ENCODE measurements at places on chromosomes 11 and 22. TPM values are rescaled to one million over a fixed set of nuclear protein-coding genes. Genes with fewer than 3 reads are reported as not detected.
A peak's percentile ranks its signal among the peaks of the same experiment; 100 is the strongest.

GRCh38 chr11:86449993-86450629 lies 75.4 kb downstream of the CCDC81 start:
- no peak overlapping the region for H3K27ac ChIP-seq
- DNase-seq = no peak
- no peaks in the 10 kb centered on the region for H3K4me1 ChIP-seq
- H3K27me3 ChIP-seq = no peaks in the 10 kb centered on the region
- peaks cover 7% of the 10 kb centered on the region for H3K36me3 ChIP-seq

Gene PGR
- 1.9 TPM for total RNA-seq

DNA sequence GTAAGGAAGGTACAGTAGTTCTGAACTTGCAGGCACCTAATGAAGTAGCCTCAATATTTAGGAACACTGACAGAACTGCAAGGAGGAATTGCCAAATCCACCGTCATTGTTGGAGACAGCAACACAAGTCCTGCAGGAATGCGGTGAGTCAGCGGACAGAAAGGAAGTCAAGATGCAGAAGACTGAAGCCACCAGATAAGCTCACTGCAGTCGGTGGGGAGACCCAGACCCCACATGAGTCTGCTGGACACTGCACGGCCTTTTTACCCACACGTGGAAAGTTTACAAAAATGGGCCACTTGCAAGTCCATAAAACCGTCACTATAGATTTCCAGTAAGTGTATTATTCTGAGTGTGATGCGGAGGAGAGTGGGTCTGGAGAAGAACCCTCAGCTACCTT lies 1471.6 kb downstream of the TBC1D22A start:
- H3K27ac ChIP-seq = no peak overlapping the region
- DNase-seq = no peak
- H3K4me1 ChIP-seq = no peaks in the 10 kb centered on the region
- H3K36me3 ChIP-seq = no peaks in the 10 kb centered on the region
- no peaks in the 10 kb centered on the region for H3K27me3 ChIP-seq

Gene ARHGAP8
- total RNA-seq = 18.2 TPM

Gene TENM4
- total RNA-seq = 1.1 TPM

GRCh38 chr11:19392321-19392720 lies 151.6 kb upstream of the E2F8 start:
- H3K36me3 ChIP-seq = no peaks in the 10 kb centered on the region
- no peak overlapping the region for H3K27ac ChIP-seq
- H3K4me1 ChIP-seq = peaks cover 5% of the 10 kb centered on the region
- no peaks in the 10 kb centered on the region for H3K27me3 ChIP-seq
- no peak for DNase-seq

DNA sequence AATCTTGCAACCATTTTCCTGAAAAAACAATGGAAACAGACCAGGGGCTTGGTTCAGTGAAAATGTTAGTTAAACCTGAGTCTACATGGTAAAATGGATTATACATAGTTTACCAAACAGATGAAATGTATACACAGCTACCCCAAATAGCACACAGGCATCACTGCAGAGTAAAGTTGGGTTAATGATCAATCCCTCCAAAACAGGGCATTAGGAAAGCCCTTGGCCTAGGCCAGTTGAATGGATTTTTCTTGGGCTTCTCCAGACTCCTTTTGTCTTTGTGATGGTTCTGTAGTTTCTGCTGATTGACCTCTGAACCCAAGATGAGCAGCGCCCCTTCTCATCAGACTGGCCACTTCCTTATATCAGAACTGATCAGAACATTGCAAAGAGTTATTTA lies 173.5 kb downstream of the RRAS2 start:
- no peak overlapping the region for H3K4me3 ChIP-seq
- no peak overlapping the region for H3K27ac ChIP-seq
- H3K27me3 ChIP-seq = no peaks in the 10 kb centered on the region
- H3K36me3 ChIP-seq = no peaks in the 10 kb centered on the region

GRCh38 chr22:22111267-22111751 lies 128.7 kb upstream of the TOP3B start:
- no peak overlapping the region for H3K27ac ChIP-seq
- no peaks in the 10 kb centered on the region for H3K36me3 ChIP-seq
- no peak for DNase-seq
- no peaks in the 10 kb centered on the region for H3K4me1 ChIP-seq

Gene ADM
- 19.5 TPM for total RNA-seq

- H3K27me3 ChIP-seq = no peaks in the 10 kb centered on the region
- H3K27ac ChIP-seq = no peak overlapping the region
- no peak for DNase-seq
- H3K4me3 ChIP-seq = no peak overlapping the region
- H3K36me3 ChIP-seq = no peaks in the 10 kb centered on the region
Observed at GRCh38 chr11:7890417-7891172, 40.5 kb downstream of the OR10A6 start.

DNA sequence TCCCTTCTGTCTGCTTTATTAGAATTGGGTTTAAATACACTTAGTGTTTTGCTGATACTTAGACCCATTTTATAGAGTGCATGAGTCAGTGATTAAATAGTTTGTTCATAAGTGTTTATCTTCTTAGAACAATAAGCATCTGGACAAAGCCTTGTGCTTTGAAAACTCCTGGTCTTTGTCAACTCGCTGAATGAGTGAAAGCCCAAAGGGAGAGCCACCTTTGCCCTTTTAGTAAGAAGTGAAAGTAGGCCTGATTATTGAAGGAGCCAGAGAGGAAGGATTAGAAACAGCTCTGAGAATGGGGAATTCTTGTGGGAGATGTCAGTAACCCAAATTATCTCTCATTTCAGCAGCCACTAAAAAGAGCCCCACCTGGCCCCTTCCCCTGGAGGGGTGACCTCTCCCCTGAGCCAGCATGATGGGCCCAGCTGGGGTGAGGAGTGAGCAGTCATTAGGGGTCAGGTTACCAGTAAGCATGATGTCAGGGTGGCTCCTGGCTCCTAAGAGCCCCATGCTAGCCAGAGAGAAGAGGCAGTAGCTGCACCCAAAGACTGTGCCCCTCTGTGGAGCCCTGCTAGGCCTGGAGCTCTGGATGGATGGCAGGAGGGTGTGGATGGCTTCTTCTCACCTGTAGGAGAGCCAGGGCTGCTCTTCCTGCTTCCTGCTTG lies 125.1 kb upstream of the E2F8 start:
- H3K4me3 ChIP-seq = no peak overlapping the region
- no peak overlapping the region for H3K27ac ChIP-seq
- no peaks in the 10 kb centered on the region for H3K36me3 ChIP-seq
- H3K4me1 ChIP-seq = peaks cover 19% of the 10 kb centered on the region
- no peaks in the 10 kb centered on the region for H3K27me3 ChIP-seq
- DNase-seq = no peak

Gene CALCA
- total RNA-seq = not detected

GRCh38 chr11:69832561-69833413 lies 13.6 kb upstream of the FGF3 start:
- DNase-seq = no peak
- no peaks in the 10 kb centered on the region for H3K36me3 ChIP-seq
- peaks cover 56% of the 10 kb centered on the region for H3K27me3 ChIP-seq
- no peak overlapping the region for H3K4me3 ChIP-seq
- H3K4me1 ChIP-seq = no peaks in the 10 kb centered on the region
- H3K27ac ChIP-seq = no peak overlapping the region

DNA sequence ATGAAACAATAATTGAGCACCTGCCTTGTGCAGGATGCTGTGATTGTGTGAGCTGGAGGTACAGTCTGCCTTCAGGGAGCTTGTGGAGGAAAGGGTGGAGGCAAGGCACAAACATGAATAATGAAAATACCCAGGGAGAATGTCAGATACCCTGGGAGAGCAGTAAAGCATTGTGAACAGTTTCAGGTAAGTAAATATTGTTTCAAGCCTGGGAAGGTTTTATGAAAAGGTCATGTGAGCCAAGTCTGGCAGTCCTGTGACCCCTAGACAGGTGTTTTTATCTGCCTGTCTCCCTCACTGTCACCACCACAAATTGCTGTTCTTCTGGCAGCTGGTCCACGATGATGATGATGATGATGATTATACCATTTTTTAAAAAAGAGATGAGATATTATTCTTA lies 32.0 kb downstream of the SPECC1L start:
- peaks cover 52% of the 10 kb centered on the region for H3K4me1 ChIP-seq
- H3K27me3 ChIP-seq = no peaks in the 10 kb centered on the region
- no peak overlapping the region for H3K4me3 ChIP-seq
- peak overlapping the region; percentile 73 for H3K27ac ChIP-seq

- peaks cover 3% of the 10 kb centered on the region for H3K4me1 ChIP-seq
- H3K27me3 ChIP-seq = no peaks in the 10 kb centered on the region
- no peaks in the 10 kb centered on the region for H3K36me3 ChIP-seq
- no peak overlapping the region for H3K4me3 ChIP-seq
- H3K27ac ChIP-seq = no peak overlapping the region
Observed at GRCh38 chr11:27413218-27413617, 50.2 kb upstream of the CCDC34 start.

- peaks cover 27% of the 10 kb centered on the region for H3K4me1 ChIP-seq
- peaks cover 21% of the 10 kb centered on the region for H3K36me3 ChIP-seq
- H3K4me3 ChIP-seq = no peak overlapping the region
- DNase-seq = no peak
- H3K27me3 ChIP-seq = no peaks in the 10 kb centered on the region
Observed at GRCh38 chr22:37909766-37910165, 3.7 kb downstream of the MICALL1 start.

Gene CRYAB
- total RNA-seq = 72.5 TPM

GRCh38 chr22:50524676-50525103 lies 708 bp downstream of the SCO2 start:
- peaks cover 44% of the 10 kb centered on the region for H3K36me3 ChIP-seq
- DNase-seq = no peak

DNA sequence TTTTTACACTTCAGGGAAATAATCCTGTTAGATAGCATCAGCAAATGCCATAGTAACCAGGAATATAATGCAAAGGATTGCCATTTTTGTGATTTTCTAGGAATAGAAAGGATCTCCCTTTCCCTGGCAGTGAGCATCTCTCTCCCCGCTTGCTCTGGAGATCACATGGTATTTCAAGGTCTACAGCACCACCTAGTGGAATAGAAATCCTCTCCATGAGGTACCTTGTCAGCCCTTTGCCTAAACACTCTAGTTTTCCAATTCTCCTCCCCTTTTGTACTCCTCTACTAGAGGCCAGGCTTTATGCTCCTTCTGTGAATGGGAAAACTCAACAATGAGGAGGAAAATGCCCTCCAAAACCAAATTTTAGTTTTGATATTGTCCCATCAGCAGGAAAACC lies 78.4 kb downstream of the XRRA1 start:
- no peak for DNase-seq
- H3K4me1 ChIP-seq = no peaks in the 10 kb centered on the region
- H3K27ac ChIP-seq = no peak overlapping the region
- no peak overlapping the region for H3K4me3 ChIP-seq
- H3K36me3 ChIP-seq = peaks cover 9% of the 10 kb centered on the region
- H3K27me3 ChIP-seq = no peaks in the 10 kb centered on the region

DNA sequence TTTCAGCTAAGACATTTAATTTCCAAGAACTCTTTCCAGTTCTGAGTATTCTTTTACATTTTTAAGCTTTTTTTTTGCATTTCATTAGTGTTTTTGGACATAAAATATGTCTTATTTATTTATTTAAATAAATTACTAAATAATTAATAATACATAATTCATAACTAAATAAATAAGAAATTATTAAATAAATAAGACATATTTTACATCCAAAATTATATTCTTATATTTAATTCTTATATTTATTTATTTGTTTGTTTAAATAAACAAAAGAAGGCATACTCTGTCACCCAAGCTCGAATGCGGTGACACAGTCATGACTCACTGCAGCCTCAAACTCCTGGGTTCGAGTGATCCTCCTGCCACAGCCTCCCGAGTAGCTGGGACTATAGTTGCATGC lies 3.1 kb upstream of the MMP27 start:
- H3K4me3 ChIP-seq = no peak overlapping the region
- no peak for DNase-seq
- H3K27me3 ChIP-seq = no peaks in the 10 kb centered on the region
- H3K4me1 ChIP-seq = peaks cover 6% of the 10 kb centered on the region
- no peak overlapping the region for H3K27ac ChIP-seq

GRCh38 chr11:112318661-112319060 lies 58.0 kb upstream of the PLET1 start:
- H3K36me3 ChIP-seq = no peaks in the 10 kb centered on the region
- no peak overlapping the region for H3K27ac ChIP-seq
- H3K4me1 ChIP-seq = peaks cover 26% of the 10 kb centered on the region
- no peak overlapping the region for H3K4me3 ChIP-seq
- no peak for DNase-seq
- no peaks in the 10 kb centered on the region for H3K27me3 ChIP-seq

- H3K36me3 ChIP-seq = peaks cover 25% of the 10 kb centered on the region
- H3K27ac ChIP-seq = no peak within 1 kb of the TSS
- H3K27me3 ChIP-seq = no peaks in the 10 kb centered on the region
- no peak within 1 kb of the TSS for H3K4me3 ChIP-seq
- peaks cover 25% of the 10 kb centered on the region for H3K4me1 ChIP-seq
Observed at GRCh38 chr11:72105888-72106287, at the start of gene TOMT. TSS of gene TOMT (plus strand) at chr11:72105924. CDS start at chr11:72105952, 28 bp downstream.
